Epithelial cell of alveolus of lung (primary cell): ENCODE measurements at places on chromosomes 12 and 14. TPM values are rescaled to one million over a fixed set of nuclear protein-coding genes. Genes with fewer than 3 reads are reported as not detected.

SCN8A gene
- total RNA-seq: 0.08 and 3.7 TPM in 2 replicates

SIRT4 gene
- total RNA-seq: 0.78 and 5.6 TPM in 2 replicates

MUCL1 gene
- total RNA-seq: not detected in 2 replicates

MMP19 gene
- 21.9 and 38.4 TPM in 2 replicates for total RNA-seq

GCH1 gene
- total RNA-seq: 3.3 and 10.6 TPM in 2 replicates

MFAP5 gene
- 1.2 TPM in 1 of 2 replicates, not detected in the other for total RNA-seq

AMHR2 gene
- total RNA-seq: not detected in 2 replicates

MSI1 gene
- total RNA-seq: 0.16 and 0.78 TPM in 2 replicates

OR6C76 gene
- not detected in 2 replicates for total RNA-seq

GARIN6 gene
- total RNA-seq: not detected in 2 replicates

RD3L gene
- total RNA-seq: not detected in 2 replicates

CRIP2 gene
- total RNA-seq: 117 and 172 TPM in 2 replicates

LRRC10 gene
- not detected in 2 replicates for total RNA-seq

CD163L1 gene
- total RNA-seq: 0.16 and 0.26 TPM in 2 replicates
